ENCODE measurements at places on chromosomes 5 and 9. TPM values are rescaled to one million over a fixed set of nuclear protein-coding genes. Genes with fewer than 3 reads are reported as not detected.

Gene ESM1
- not detected for total RNA-seq

Gene STPG3
- total RNA-seq: not detected

DNA sequence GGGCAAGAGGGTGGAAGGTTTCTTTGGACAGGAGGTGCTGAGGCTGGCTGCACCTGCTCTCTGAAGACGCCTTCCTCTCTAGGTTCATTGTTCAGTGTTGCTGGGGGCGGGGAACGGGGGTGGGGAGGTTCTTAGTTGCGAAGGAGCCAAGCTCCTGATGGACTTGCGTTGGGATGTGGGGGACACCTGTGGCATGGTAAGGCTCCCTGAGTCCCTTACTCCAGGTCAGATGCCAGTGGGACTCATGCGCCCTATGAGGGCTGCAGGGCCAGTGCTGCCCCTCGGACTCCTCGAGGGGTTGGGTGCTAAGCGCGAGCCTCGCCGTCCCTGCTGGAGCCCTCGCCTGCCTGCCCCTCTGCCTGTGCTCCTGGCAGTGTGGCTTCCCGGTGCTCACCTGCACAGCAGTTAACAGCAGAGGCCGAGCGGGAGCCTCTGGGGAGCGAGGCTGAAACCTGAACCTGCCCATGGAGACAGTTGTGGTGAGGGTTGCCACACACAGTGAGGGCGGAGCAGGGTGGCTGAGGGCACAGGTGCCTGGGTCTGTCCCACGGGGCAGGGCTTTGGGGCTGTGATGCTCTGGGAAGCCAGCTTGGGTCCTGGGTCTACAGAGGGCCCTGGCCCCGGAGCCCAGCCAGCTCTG is 5.5 kb downstream of the RNU6ATAC start:
- no peak for DNase-seq

DNA sequence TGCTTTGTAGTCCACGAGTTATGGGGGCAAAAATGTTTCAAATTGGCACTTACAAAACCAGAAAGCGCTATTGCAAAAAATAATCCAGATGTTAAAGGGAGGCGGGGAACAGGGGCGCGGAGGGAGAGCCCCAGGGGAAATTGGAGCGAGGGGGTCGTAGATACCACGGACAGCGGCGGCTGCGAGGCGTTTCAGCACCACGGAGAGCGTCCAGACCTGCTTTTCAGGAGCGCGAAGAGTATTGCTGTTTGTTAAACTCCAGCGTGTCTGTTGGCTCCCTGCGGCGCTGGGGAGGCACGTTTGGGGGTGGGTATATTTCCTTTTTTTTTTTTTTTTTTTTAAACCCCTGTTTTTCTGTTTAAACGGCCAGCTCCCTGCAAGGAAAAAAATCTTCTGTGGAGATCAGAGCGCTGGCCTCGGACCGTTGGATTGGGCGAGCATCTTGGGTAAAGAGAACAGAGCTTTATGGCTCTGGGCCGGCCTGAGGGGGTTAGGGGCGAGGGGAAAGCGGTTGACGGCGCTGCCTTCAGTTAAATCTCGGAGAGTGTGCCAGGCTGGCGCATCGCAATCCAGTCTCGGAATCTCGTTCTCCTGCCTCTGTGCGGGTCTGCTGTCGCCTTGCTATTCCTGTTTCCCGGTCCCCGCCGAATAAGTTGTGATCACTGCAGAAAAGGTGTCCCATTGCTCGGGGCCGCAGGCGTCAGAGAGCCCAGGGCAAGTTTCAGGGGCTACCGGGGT is at the start of gene GLRA1:
Gene GLRA1, minus strand, starts transcription at position 288 of the 738 bp plus-strand sequence. CDS start 302 bp downstream, outside the sequence.
- peak; percentile 60 for DNase-seq

GRCh38 chr9:24451346-24451745 is 94.4 kb downstream of the IZUMO3 start:
- DNase-seq: no peak

- no peak for DNase-seq
Observed at GRCh38 chr9:86767373-86767772, 179.9 kb downstream of the GAS1 start.

DNA sequence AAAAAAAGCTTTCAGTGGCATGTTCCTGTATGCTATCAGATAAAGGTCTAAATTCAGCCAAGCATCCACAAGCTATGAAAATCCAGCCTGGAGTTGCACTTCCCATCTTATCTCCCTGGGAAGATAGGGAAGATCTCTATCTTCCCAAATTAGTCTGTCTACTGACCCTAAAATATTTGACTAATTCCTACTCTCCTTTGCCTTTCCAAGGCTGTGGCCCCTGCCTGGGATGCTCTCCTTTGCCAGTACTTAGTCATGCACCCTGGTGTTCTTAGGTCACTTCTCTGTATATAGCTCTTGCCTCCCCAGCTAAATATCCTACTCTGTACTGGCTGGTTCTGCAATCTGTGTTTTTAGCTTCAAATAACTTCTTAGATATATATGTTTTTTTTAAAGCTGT is 44.0 kb upstream of the PLPP1 start:
- DNase-seq: no peak

DNA sequence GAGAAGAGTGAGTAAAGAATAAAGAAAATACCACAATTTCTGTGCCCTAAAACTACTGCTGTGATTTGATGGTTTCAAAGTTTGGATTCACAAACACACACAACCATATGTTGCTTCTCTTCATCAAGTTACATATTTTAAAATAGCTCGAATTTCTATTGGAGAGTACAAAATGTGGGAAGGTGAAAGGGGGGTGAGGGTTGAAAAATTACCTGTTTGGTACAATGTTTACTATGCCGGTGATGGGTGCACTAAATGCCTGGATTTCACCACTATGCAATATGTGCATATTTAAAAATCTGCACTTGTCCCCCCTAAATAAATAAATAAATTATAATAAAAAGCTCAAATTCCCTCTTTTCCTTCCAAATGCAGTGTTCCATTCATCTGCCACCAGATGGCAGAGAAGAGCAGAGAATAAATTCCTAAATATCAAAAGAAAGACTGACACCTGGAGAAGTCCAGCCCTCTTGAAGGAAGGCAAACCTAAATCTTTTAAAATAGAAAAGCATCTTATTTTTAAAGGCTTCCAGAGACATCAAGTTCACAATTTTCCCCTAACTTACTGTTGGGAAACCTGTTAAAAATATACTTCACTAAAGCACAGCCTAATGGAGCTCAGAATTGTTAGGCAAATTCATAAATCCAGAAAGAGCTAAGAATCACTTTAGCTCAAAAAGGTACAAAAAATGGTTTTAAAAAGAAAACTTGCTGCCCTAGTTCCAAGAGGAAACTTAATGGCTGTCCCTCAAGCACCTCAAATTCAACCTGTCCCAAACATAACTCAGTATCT is 24.8 kb upstream of the HNRNPA0 start:
- DNase-seq: peak; percentile 7

- no peak for DNase-seq
Observed at GRCh38 chr5:168482361-168482760, 3.9 kb upstream of the RARS1 start.
